ENCODE measurements at places on chromosomes 12 and 14.

DNA sequence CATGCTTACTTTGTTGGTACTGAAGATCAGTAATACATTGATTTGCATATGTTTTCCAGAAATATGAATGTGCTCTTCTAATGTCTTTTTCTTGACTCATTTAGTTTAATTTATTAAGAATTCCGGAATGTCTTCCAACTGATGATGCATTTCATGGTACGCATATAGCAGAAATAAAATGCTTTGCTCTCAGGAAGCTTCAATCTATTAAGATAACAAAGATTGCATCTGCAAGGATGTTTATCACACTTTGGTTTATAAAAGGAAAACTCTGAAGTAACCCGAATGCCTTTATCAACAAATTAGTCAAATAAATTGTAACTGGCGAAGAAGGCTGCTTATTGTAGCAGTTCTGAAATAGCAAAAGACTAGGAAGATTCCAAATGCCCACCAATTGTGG, 166.4 kb upstream of the LMNTD1 start:
- no peak for DNase-seq

DNA sequence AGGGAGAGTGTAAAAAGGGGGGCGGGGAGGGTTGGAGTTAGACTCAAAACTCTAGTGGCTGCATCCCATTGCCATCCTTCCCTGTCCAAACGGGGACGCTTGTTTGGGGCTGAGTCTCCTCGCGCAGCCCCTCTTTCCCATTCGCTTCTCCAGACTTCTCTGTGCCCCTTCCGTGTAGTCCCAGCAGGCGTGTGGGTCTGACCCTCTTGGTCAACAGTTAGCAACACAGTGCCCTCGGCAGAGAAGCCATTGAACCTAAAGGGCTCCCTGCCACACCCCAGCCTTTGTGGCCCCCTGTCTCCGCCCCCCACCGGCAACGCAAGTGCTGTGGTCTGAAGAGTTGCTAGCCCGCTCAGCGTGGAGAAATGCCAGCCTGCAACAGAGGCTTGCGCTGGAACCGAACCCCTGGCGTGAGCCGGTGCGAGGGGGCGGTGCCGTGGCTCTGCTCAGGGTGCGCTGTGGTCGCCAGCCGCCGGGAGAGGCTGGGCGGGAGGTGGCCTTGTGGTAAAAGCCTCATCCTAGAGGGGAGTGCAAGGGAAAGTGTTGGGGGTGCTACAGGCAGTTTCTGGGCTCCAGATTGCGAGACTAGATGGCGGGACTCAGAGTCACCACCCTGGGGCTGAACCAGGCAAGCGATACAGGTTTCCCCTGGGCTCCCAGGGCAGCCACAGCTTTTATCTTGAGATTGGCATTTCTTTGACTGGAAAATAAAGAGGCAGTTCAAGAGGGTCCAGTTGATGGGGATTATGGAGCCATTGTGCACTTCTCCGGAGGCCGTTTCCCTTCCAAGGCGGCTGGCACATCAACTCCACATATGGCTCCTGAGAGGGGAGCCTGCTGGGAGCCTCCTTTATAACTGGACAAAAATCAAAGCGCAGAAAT, 2.1 kb downstream of the PLXNC1 start:
- DNase-seq: no peak

GRCh38 chr14:74697011-74697410, 15.9 kb downstream of the AREL1 start:
- DNase-seq: no peak

DNA sequence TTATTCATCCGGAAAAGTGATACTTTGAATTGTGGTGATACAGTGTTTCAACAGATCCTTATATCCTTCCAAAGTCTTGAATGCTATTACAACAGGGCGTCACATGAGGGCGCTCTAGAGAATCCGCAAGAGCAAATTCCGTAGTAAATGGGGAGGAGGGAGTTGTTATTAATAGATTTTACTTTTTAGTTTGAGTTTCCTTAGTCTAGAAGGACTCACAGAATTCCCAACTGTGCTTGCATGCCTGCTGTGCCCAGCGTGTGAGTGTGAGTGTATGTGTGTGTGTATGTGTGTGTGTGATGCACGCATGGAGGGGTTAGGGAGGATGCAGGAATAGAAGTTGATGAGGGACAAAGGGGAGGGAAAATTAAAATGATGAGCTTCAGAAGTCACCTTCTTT, 375.3 kb downstream of the C12orf75 start:
- DNase-seq: no peak

- DNase-seq: no peak
Measured at GRCh38 chr14:71739273-71739990, 192.8 kb upstream of the RGS6 start.

GRCh38 chr12:78210894-78211302, 380.2 kb downstream of the NAV3 start:
- no peak for DNase-seq
